ENCODE measurements at places on chromosomes 6 and 20.

- no peak for DNase-seq
Measured at GRCh38 chr6:163263998-163264661, 150.4 kb upstream of the QKI start.

GRCh38 chr6:44698602-44699001 lies 311.1 kb downstream of the CDC5L start:
- DNase-seq, result no peak

DNA sequence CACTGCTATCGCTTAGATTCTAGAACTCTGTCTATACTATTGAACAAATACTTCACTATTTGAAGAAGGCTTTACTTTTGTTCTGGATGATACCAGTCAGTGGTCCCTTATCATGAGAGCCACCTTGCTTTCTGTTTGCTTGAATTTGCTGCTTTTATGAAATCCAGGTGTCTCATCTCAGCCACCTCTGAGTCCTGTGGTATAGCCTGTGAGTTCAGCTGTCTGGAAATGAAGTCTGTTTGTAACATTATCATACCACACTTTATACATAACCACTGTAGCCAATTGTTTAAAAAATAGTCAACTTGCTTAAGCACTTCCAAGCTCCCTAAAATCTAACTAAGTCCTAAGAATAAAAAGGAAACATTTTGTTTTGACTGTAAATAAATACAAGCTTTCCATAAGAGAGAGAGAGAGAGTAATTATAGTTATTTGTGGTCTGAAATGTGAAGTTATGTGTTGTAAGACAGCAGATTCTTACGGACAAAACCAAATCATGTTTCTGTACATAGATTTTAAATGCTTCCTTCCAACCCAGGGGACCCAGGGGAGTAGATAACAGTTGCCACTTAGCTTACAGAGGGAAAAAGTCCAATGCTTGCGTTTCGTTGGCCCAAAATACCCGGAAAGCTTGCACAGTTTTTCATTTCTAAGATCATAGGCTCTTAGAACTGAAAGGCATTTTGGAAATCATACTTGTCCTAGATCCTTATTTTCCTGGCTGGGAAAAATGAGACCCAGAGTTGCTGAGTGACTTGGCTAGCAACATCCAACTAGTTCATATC lies 1107.8 kb upstream of the FLRT3 start:
- DNase-seq, result no peak

GRCh38 chr6:43768983-43769525 lies 957 bp upstream of the VEGFA start:
- no peak for DNase-seq

DNA sequence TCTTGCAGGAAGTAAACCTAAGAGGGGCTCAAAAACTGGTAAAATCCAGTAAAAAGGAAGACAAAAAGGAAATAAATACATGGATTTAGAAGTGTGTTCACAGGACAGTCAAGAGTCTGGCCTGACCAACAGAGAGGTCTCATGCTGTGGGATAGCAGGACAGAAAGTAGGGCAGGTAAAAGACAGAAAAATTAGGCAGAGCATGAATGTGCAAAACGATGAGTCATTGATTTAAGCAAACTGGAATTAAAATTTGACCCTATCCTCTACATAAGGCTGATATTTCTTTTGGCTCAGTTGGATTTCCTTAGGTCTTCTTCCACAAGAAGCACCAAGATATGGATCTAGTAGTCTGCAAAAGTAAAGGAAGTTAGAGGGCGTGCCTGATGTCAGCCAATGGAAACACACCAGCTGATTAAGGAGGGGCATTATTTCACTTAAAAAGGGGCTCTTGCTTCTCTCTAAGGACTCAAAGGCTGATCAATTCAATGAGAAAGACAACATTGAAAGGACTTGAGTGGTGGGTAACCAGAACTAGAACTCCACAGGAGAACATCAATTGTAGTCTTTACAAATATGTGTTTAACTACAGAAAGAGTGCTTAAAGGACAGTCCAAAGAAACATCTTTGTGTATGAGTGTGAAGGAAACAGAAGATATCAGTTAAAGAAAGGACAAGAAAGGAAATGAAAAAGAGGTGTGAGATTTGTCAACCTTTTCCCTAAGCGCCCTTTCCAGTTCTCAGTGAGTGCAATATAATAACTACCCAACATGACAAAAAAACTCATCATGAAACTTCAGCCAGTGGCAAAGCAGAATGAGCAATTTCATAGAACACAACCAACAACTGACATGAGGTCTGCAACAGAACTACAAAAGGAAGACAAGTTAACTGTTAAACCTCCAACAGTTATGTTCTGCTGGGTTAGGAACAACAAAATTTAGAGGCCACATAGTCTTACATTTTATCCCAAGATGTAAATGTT lies 19.4 kb upstream of the MYB start:
- DNase-seq, result no peak

- DNase-seq, result no peak
Measured at GRCh38 chr6:79993012-79993910, 11.2 kb upstream of the TTK start.

All from activated naive CD4-positive, alpha-beta T cell treated with anti-CD3 and anti-CD28 coated beads, Interleukin-2, amount 50 U/mL, for 16 hours (primary cell).